Activated T-cell treated with anti-CD3 and anti-CD28 coated beads, Interleukin-2, amount 50 U/mL, for 72 hours (primary cell): ENCODE measurements at places on chromosomes 12 and 14. TPM values are rescaled to one million over a fixed set of nuclear protein-coding genes. Genes with fewer than 3 reads are reported as not detected.
A peak's percentile ranks its signal among the peaks of the same experiment; 100 is the strongest.

GRCh38 chr12:128783129-128783574 lies 40.6 kb downstream of the SLC15A4 start:
- H3K36me3 ChIP-seq: no peaks in the 10 kb centered on the region
- peaks cover 21% of the 10 kb centered on the region for H3K4me1 ChIP-seq
- H3K27ac ChIP-seq: peak overlapping the region; percentile 85
- H3K27me3 ChIP-seq: no peaks in the 10 kb centered on the region
- peak overlapping the region; percentile 78 for H3K4me3 ChIP-seq

DNA sequence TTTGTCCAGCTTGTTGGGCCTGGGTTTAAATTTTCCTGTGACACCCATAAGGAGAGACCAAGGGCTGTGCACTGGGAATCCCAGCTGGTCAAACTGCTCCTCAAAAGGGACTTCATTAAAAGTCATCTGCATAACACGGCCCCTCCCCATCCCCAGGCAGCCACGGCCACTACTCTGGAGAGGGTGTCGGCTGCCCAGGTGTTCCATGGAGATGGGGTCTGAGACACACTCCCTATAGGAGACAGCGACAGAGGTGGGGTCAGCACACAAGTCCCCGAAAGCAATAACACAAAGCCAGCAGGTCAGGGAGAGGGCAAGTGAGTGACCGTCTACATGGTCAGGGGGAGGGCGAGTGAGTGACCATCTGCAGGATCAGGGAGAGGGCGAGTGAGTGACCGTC lies 75.6 kb upstream of the BCL11B start:
- no peak overlapping the region for H3K27ac ChIP-seq
- no peaks in the 10 kb centered on the region for H3K36me3 ChIP-seq
- DNase-seq: no peak
- H3K4me1 ChIP-seq: no peaks in the 10 kb centered on the region
- H3K27me3 ChIP-seq: peaks cover 5% of the 10 kb centered on the region

- DNase-seq: no peak
- no peaks in the 10 kb centered on the region for H3K4me1 ChIP-seq
Measured at GRCh38 chr12:60197589-60197988, 601.8 kb downstream of the SLC16A7 start.

DNA sequence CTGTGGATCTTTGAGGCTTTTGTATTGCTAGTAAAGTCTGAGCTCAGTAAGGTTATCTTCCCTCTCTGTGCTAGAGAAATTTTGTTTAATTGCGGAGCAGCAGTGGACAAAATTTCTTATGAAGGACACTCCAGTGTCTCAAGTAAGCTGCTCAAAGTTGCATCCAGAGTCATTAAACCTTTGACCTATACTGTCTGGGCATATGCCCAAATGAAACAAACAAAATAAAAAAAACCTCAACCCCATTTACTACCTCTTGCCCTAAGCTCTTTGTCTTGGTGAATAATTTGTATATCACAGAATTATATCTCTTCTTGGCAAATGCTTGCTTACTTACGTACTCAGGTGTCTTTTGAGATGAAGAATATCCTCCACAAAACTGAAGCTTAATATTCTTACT lies 465.2 kb downstream of the SOX5 start:
- DNase-seq: no peak
- no peaks in the 10 kb centered on the region for H3K27me3 ChIP-seq
- H3K27ac ChIP-seq: no peak overlapping the region
- no peak overlapping the region for H3K4me3 ChIP-seq
- no peaks in the 10 kb centered on the region for H3K36me3 ChIP-seq
- no peaks in the 10 kb centered on the region for H3K4me1 ChIP-seq

Gene NEUROD4
- not detected for total RNA-seq
